ENCODE measurements at places on chromosomes 7 and 10. TPM values are rescaled to one million over a fixed set of nuclear protein-coding genes. Genes with fewer than 3 reads are reported as not detected.

- DNase-seq, result no peak
Observed at GRCh38 chr7:20796500-20796899, 9.8 kb upstream of the SP8 start.

- DNase-seq, result no peak
Observed at GRCh38 chr7:39228946-39229345, 251.2 kb downstream of the POU6F2 start.

DNA sequence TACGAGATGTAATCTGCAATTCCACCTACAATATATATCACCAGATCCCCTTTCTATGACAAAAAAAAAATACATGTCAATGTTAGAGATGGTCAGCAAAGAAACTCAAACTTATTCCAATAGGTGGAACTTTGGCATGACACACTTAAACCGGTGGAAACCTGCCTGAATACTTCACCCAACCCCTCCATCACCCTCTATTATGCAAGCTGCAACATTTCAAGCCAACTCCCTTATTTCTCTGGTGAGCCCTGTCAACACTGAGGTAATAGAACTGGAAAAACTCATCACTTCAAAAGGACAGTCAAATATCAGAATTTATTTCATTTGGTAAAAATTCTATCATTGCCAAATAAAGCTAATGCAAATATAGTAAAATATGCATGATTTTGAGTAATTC lies 3.6 kb downstream of the ZNF438 start:
- DNase-seq, result no peak

DNA sequence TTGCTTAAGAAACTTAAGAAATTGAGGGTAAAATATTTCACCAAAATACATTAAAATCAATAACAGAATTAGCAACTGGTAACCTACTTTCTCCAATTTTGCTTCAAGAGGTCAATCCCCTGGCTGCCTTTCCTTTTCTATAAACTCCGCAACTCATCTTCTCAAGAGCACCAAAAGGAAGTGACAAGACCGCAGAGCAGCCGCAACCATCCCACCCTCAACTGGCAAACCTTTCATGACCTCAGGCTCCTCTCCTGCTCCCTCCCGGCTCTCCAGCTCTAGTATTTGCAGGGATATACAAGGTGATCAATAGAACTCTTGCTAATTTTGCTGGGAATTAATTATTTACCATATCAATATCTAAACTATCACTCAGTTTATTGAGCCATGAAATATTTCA lies 88.9 kb downstream of the ATE1 start:
- no peak for DNase-seq

- DNase-seq, result no peak
Observed at GRCh38 chr10:30786131-30786530, 156.6 kb upstream of the LYZL2 start.

DNA sequence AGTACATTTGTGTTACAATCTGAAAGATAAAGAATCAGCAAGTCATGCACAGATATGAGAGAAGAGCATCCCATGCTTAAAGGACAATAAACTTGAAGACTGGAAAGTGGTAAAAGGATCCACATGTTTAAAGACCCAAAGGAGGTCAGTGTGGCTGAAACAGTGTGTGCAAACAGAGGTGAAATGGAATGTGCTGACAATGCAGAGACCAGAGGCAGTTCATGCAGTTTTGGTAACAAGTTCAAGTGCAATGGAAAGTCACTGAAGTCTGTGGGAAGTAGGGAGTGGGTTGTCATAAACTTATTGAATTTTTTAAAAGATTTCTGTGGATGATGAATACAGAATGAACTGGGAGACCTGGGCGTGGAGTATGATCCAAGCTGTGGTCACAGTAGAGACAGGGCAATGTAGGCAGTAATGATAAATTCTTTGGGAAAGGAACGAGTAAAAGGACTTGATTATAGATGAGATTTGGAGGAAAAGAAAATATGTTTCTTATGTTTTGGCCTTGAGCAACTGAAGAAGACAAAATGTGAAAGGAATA lies 408.0 kb downstream of the HGF start:
- DNase-seq, result no peak

- no peak for DNase-seq
Observed at GRCh38 chr7:24110056-24110455, 173.9 kb upstream of the NPY start.

DNA sequence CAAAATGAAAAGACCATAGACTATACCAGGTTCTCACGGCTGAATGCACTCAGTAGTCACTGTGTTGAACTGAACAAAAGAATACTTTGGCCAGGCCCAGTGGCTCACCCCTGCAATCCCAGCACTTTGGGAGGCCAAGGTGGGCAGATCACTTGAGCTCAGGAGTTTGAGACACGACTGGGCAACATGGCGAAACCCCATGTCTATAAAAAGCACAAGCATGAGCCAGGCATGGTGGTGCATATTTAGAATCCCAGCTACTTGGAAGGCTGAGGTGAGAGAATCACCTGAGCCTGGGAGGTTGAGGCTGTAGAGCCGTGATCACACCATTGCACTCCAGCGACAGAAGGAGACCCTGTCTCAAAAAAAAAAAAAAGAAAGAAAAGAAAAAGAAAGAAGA lies 12.5 kb downstream of the SFXN4 start:
- no peak for DNase-seq

The MRPS24 gene
- total RNA-seq, result 192 TPM

The BTBD16 gene
- not detected for total RNA-seq
